ENCODE measurements at places on chromosomes 4 and X.
A peak's percentile ranks its signal among the peaks of the same experiment; 100 is the strongest.

GRCh38 chrX:119692191-119693039, 553 bp downstream of the SEPTIN6 start:
- DNase-seq = peak; percentile 14

- DNase-seq = peak; percentile 7
These were observed 97.2 kb downstream of the GUCY2F start for GRCh38 chrX:109384699-109385098.

GRCh38 chr4:53055274-53055673, 193.2 kb downstream of the RASL11B start:
- DNase-seq = peak; percentile 93

- no peak for DNase-seq
These were observed 234.3 kb downstream of the HS3ST1 start for GRCh38 chr4:11194431-11194830.

- no peak for DNase-seq
These were observed 49.9 kb upstream of the XIAP start for GRCh38 chrX:123809854-123810375.

DNA sequence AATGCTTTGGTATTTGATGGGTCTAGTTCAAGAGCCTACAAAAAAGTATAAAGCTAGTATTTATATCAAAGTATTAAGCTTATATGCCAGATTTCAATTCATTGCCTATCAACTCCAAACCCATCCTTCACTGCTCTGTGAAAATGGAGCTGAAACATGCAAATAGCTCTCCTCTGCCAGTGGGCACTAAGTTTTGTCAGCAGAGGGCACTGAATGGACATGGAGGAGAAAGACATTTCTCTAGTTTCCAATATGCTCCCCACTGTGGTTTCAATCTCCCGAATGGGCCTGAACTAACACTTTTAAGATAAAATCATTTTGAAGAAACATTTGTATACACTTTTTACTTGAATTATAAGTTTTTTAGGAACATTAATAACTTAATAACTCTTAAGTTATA, 12.4 kb downstream of the PPID start:
- DNase-seq = peak; percentile 5

GRCh38 chr4:18686338-18687037, 664.9 kb upstream of the LCORL start:
- DNase-seq = no peak

DNA sequence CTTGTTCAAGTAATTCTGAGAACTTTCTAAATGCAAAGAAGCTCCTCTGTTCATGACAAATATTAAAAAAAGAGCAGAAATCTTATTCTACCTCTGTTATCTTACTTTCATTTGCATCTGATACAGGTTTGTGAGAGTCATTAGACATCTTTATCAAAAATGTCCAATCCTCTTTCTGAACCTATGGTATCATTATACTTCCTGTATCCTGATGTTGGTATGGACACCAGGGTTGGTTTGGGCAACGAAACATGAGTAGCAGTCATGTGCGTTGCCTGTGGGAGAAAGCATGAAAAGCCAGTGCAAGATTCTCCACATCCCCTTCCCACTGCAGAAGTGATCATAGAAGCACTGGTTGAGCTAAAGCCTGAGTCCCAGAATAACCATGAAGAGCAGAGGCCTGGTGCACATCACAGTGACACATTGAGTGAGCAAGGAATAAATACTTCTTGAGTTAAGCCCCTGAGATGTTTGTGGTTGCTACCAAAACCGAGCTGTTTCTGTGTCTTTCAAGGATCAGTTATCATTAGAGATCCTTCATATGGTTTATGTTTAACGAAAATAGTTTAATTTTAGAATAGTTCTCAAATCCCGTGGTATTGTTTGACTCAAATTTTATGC, 197.2 kb downstream of the BANK1 start:
- DNase-seq = peak; percentile 36

DNA sequence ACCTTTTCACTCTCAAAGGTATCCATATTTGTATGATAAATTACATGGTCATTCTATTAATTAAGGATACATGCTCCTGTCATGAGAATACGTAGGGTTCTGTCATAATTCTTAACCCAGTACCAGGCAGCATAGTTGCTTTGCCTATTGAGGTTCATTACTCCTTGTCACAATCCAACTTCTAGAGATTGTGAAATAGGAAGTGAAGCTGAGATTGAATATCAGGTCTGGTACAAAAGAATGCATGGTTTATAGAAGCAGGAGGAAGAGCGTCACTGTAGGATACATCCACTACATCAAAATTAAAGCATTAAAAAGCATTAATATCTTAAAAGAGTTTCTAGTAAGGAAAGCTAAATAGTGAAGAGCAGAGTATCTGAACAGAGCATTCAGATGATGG, 647.0 kb downstream of the IQCM start:
- no peak for DNase-seq

GRCh38 chr4:1330761-1331590, 16.0 kb upstream of the UVSSA start:
- DNase-seq = no peak

Measured in myocyte (in vitro differentiated cells).